ENCODE measurements at places on chromosomes 1 and 21. TPM values are rescaled to one million over a fixed set of nuclear protein-coding genes. Genes with fewer than 3 reads are reported as not detected.

CRYBG2 gene
- 0.33 TPM for total RNA-seq

AIRE gene
- total RNA-seq: not detected

F5 gene
- total RNA-seq: not detected

FAM177B gene
- not detected for total RNA-seq

HAO2 gene
- not detected for total RNA-seq

CD53 gene
- total RNA-seq: not detected

FHAD1 gene
- not detected for total RNA-seq

MAP3K21 gene
- total RNA-seq: 0.54 TPM

SERPINC1 gene
- total RNA-seq: 0.22 TPM

RAB7B gene
- under 0.01 TPM for total RNA-seq

USP25 gene
- 77.0 TPM for total RNA-seq

S100A8 gene
- not detected for total RNA-seq

ADGRL4 gene
- 83.5 TPM for total RNA-seq

ATAD3B gene
- total RNA-seq: 12.4 TPM

AMPD1 gene
- total RNA-seq: not detected

SELENON gene
- total RNA-seq: 27.6 TPM

TDRD10 gene
- total RNA-seq: 7.5 TPM

THEMIS2 gene
- total RNA-seq: 34.7 TPM

FCN3 gene
- total RNA-seq: not detected

NES gene
- 36.2 TPM for total RNA-seq

Measured in dermis lymphatic vessel endothelial cell (primary cell).